Stimulated activated CD4-positive, alpha-beta T cell treated with anti-CD3 and anti-CD28 coated beads, Interleukin-1b, Interleukin-23, amount 100 ng/mL, for 24 hours (primary cell): ENCODE measurements at places on chromosomes 6 and 20.

DNA sequence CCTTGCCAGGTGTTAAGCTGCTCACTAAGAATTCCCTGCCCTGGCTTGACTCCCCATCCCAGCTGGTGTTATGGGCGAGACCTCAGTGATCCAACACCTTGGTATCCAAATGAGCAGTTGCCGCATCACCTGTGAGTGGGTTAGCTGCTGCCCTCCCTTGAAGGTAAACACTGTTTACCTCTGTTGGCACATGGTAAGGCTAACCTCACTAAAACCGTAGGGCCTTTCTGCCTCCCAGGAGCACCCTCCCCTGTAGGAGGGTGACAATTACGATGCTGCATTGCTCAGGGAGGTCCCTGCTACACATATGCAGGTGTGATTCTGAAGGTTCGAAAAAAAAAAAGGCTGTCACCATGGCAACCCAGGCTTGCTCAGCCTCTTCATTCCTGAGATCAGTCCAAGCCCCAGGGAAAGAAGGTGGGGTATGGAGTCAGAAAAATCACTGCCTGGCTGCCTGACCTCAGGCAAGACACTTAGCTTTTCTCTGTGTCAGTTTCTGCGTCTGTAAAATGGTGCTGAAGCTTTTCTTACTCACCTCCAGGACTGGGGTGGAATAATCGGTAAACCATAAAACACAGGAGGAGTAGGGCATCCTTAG, 19.5 kb downstream of the PNPLA1 start:
- DNase-seq, result no peak

DNA sequence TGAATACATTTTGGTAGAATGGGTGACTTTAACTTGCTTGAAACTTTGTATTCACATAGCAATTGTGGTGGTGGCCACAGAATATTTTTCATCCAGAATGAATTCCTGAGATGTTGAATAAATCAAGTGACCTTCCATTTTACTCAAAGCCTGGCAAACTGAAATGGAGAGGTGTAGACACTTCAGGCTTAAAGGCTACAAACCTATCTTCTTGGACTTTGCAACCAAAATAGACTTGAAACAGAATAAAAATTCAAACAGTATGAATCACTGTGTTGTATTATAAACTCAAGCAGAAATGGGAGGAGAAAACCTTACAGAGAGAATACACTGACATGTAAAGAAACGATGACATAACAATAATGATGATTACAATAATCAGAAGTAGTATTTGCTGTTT, 371.6 kb downstream of the BCKDHB start:
- no peak for DNase-seq

DNA sequence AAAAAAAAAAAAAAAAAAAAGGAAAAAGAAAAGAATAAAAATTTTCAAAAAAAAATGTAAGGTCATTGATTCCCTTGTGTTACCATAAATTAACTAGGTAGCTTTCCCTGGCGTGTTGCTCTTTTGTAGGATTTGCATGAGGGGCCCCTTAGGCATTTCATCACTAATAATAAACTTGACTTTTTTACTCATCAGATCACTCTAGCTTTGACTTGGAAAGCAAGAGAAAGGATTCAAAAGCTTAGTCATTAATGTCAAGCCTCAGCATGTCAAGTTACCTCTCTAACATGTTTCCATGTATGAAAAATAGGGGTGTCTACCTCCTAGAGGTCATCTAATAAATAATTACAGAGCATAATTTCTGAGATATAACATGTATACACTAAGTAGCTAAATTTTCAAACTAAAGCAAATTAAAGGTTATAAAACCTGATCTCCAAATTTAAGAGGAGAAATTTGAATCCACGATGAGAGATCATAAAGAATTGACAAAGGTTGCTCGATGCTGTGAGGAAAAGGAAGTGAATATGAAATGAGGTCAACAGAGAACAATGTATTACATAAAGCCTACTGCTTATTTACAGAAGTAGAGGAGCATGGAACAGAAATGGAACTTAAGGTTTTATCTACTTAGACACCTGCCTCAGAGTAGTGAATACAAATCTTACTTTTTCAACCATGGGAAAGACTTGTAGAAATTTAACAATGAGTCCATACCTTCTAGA, 86.8 kb downstream of the ARHGAP18 start:
- DNase-seq, result no peak

- no peak for DNase-seq
These were observed 17.8 kb upstream of the RSPO3 start for GRCh38 chr6:127100510-127101140.

DNA sequence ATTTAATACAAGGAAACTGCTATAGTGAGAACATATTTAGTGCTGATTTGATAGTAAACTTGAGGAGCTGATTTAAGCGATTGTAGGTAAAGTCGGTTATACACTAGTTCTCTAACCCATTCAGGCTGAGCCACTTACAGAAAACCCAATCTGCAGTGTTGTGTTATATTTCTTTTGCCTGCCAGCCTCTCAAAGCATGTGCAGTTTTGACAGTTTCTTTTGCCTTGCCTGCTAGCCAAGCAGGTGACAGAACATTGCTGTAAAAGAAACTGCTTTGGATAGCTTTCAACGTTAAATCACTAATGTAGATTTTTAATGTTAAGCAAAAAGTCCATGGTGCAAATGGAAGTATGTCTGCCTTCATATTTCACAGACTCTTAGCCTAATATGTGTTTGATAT, 982.9 kb downstream of the EYS start:
- no peak for DNase-seq

- DNase-seq, result no peak
These were observed 1.8 kb downstream of the CHMP4B start for GRCh38 chr20:33812908-33813462.

- DNase-seq, result no peak
These were observed 40.0 kb upstream of the TFAP2B start for GRCh38 chr6:50778696-50779095.

DNA sequence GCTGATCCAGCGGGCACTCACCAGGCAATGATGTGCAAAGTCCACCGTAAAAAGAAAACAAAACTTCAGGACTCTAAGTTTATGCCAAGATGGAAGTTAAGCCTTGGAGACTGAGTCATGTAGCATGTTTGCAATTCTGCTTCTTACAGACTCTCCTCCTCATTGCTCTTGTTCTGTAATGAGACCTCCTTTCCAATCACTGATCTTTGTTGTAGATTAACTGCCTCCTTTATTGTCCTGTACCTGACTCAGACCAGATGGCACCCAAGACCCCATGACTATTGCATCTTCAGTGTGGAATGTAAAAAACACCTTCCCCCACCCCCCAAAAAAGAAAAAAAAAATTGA, 11.2 kb downstream of the NEU1 start:
- no peak for DNase-seq

GRCh38 chr6:151761851-151762250, 45.6 kb upstream of the ESR1 start:
- DNase-seq, result no peak

DNA sequence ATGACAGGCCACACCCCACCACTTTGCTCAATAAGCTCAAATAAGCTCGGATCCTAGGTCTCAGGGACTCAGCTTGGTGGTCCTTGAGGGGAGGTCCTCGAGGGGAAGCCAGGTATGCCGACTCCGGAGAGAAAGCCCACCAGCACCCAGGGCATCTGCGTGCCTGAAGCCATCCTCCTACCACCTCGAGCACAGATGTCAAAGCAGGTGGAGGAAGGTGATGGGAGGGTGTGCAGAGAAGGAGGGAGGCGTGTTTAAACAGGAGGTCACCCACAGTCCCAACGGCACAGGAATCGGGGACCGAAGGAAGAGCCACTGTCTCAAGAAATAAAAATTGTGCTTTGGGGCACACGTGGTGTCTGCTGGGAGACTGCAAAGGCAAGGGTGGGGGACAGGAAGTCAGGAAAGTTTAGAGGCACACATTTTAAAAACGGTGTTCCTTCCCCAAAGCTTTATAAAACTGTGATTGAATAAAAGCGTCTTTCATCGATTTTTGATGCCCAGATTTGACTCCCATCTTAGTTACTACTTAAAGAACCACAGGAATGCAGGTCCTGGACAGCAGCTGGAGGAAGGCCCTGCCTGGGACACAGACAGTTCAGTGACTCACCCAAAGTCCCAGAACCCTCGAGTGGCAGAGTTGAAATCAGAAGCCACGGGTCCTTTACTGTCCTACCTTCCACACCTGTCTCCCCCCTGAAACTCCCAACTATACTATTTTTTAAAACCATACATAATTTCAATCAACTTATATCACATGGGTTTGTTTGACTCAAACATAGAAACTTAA, 221.0 kb upstream of the PDE10A start:
- no peak for DNase-seq

- DNase-seq, result no peak
These were observed 20.9 kb downstream of the CCNC start for GRCh38 chr6:99547526-99547925.

DNA sequence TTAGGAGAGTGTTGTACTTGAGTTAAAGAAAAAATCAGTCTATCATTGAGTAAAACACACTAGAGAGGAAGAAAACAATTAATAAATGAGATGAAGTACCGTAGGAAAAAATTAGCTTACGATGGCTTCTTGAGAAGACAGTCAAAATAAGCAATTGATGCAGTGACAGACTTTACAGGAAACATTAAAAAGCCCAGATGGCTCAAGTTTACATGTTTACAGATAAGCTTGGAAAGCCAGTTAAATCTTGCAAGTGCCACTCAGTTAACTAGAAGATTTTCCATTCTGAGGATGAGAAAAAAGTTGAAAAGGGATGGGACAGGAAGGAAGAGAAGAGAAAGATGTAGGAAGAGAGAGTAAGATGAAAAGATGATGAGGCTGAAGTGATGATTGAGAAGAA, 288.8 kb upstream of the FERMT1 start:
- DNase-seq, result no peak

- no peak for DNase-seq
These were observed 32.9 kb upstream of the ID1 start for GRCh38 chr20:31572042-31572700.

GRCh38 chr6:113944701-113945100, 26.2 kb downstream of the HDAC2 start:
- no peak for DNase-seq

DNA sequence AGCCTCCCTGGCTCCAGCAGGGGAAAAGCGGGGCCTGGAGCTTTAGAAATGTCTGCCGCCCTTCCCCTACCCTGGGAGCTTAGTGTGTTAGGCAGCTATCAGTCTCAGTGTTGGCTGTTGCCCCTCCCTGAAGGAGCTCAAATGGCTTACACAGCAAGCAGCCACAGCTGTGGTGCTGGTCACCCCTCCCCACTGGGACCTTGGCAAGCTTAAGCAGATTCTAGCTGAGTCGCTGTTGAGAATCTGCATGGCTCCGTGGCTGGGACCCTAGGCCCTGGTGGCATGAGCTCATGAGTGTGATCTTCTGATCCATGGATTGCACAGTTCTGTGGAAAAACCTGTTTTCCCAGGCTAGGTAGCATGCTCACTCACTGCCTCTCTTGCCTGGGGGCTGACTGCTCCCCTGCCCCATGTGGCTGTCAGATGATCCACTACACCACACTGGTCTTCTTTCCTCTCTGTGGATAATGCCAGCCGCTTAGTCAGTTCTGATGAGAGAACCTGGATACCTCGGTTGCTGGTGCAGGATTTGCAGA, 714.0 kb downstream of the MAFB start:
- DNase-seq, result no peak

DNA sequence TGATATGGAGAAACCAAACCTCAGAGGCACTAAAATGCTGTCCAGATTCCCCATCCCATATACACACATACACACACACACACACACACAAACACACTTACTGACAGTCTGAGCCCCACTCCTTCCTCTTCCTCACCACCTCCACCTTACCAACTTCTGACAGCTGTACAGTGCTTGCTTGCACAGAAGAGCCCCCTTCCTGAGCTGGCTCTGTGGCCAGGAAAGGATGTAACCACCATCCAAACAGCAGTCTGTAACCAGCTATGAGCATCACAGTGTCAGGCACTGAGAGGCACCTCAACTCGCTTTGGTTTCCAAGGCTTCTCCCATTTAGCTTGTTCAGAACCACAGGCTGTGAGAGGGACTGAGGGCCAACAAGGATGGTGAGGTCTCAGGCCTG, 5.9 kb upstream of the C6orf136 start:
- DNase-seq, result no peak

DNA sequence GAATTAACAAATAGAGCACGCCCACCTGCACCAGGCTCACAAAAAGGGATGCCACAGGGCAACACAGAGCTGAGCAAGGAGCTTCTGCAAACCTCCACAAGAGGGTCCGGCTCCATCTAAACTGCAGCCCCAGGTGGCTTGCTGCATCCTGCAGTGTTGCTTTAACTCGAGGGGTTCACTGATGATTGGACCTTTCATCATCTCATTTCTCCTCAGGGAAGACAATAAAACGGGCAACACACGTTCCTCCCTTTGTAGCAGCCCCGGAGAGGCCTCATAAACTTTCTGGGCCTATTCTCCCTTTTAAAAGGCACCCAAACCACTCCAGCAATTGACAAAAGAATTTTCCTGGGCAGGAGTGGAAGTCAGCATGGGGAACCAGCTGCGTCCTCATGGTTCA, 161.5 kb upstream of the CDH4 start:
- DNase-seq, result no peak

DNA sequence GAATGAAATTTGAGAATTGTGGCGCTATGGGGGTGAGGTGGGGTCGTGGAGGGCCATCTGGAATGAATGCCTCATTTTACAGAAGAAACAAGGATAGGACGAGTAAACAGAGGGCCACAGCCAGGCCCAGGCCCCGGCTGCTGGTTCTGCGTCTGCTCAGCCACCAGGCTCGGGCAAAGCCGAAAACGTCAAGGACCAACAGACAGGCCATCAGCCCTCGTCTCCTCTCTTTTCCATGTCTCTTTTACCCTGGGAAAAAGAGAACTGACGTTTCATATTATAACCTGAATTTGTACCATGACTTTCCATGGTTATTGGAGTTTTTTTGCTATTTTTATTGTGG, 212.4 kb upstream of the ARID1B start:
- no peak for DNase-seq

- DNase-seq, result no peak
These were observed 228.1 kb upstream of the RIN2 start for GRCh38 chr20:19530006-19530405.

- DNase-seq, result no peak
These were observed 149.1 kb downstream of the TBX18 start for GRCh38 chr6:84615113-84615850.

- DNase-seq, result no peak
These were observed 207.0 kb downstream of the SYNDIG1 start for GRCh38 chr20:24676353-24676977.

- no peak for DNase-seq
These were observed 318.4 kb upstream of the MOCS1 start for GRCh38 chr6:40252531-40253258.

GRCh38 chr6:131638013-131638412, 911 bp downstream of the ENPP3 start:
- DNase-seq, result no peak

DNA sequence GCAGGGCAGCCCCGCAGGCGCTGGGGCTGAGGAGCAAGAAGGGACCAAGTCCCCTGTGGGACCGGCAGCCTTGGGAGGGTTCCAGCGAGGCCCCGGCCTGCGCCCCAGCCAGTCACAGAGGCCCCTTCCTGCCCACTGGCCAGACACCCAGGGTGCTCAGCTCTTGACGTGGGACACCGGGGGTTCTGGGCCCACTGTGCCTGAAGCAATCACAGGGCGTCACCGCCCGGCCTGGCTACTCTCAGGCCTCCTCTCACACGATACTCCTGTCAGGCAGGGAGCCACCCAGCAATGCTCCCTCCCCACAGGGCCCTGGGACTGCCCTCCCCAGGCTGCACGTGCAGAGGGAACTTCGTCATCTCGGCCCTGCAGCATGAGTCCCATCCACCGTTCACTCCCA, 14.5 kb downstream of the TAF4 start:
- DNase-seq, result no peak
